Lower leg skin (tissue), 4 donors: ENCODE measurements at places on chromosomes 3 and 15. TPM values are rescaled to one million over a fixed set of nuclear protein-coding genes. Genes with fewer than 3 reads are reported as not detected.

- no peak for DNase-seq
Measured at GRCh38 chr3:70806021-70806420, 493.6 kb upstream of the MDFIC2 start.

Gene GRK7
- not detected for total RNA-seq

DNA sequence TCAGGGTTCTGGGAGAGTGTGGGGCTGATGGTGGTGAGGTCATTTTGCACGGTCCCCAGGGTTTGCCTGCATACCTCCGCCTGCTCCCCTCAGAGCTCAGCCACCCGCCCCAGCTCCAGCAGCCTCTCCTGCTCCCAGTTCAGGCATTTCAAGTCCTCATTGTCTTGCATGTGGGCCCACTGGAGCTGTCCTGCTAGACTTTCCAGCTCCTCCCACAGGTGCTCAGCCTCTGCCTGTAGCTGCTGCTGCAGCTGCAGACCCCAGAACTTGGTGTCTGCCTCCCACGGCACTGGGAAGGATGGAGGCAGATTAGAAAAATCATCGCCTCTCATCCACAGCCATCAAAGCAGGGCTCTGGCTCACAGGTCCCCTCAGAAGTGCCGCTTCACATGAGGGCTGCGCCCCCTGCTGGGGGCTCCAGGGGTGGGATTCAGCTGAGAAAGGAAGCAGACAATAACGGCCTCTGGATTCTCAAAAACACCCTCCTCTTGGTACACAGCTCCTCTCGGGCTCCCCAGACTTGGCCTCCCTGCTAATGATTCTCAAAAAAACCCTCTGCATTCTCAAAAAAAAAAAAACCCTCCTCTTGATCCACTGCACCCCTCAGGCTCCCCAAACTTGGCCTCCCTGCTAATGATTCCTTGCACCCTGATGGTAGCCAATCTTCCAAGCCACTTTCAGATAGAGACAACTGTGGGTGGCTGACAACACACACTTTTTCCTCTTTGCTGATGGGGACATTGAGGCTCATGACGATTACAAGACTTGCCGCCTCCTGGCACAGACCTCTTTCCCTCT, 89.3 kb upstream of the C2CD4B start:
- peak; percentile 92 for DNase-seq

Gene CCDC39
- total RNA-seq: not detected

GRCh38 chr3:116614795-116615362, 94.7 kb upstream of the TUSC7 start:
- no peak for DNase-seq

Gene PRR20G
- not detected for total RNA-seq
